C1 segment of cervical spinal cord (tissue), 14 donors: ENCODE measurements at places on chromosomes 12 and 14.

- no peak for DNase-seq
Measured at GRCh38 chr12:68094645-68095395, 64.7 kb downstream of the IFNG start.

DNA sequence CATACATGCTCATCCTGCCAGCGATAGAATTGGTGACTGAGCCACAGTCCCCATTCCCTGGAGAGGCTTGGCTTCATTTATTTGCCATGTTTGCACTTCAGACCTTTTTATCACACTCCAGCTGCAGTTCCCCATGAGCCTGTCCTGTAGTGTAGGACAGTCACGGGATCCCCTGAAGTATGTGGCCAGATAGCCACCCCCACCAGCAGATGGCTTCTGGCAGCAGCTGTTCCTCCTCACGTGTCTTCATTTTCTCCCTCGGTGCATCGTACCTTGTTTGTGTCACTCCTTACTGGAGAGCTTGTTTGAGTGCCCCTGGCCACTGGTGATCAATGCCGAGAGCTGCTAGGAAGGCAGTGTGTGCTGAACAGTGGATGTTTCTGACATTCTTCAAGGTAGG, 40.2 kb downstream of the UBE3B start:
- no peak for DNase-seq

DNA sequence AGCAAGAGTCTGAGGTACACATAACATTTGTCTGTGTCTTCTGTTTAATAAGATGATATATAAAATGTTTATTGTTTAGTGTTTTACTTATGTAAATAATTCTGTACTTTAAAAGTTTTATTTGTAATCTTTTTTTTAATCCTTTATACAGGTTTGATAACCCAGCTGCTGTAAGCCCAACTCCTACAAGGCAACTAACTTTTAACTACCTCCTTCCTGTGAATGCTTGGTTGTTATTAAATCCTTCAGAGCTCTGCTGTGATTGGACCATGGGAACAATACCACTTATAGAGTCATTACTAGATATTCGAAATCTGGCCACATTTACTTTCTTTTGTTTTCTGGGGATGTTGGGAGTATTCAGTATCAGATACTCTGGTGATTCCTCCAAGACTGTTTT, 24.1 kb downstream of the TMTC3 start:
- no peak for DNase-seq

DNA sequence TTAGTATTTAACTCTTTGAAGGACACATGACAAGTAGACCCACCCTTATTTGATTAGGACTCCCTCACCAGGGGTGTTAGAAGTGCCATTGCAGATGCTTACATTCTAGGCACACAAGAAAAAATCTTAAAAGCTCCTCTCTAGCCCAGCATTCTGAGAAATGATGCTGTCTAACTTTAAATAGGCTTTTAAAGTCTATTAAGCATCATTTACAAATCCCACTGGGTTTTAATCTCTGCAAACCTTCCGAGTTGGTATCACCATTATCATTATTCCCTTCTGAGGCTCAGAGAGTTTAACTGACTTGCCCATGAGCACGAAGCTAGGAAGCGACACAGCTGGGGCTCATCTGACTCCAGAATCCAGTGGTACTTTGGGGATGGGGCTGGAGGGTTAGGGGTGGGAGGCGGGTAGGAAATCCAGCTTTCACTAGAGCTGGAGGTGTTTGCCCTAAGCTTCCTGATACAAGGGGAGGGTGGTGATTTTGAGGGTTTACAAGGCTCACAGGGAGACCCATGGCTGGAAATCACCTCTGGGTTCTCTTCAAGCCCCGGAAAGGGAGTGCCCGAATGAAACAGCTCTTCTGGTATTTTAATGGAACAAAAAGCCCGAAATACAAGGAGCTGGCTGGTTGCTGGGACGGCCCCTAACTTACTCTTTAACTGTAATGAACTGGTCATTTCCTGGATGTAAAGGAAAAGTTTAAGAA, 109.2 kb upstream of the FUT8 start:
- no peak for DNase-seq

DNA sequence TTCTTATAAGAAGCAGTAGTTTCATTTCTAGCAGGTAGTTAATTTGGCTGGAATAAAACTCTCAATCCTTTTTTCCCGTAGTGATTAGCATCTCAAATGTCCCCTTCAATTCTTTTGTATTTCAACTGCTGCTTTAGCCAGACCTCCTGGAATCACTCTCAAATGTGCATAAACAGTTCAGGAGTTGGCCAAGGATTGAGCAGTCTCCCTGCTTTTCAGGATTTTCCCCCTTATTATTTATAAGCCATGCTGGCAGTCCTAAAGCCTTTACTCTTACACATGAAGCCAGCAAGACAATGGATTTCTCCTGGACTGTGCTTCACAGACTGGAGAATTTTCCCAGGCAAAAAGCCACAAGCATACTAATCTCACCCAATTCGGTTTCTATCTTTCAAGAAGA, 950.1 kb downstream of the VRK1 start:
- no peak for DNase-seq

- DNase-seq = no peak
Measured at GRCh38 chr14:29648045-29648444, 279.6 kb downstream of the PRKD1 start.

GRCh38 chr12:41919526-41920261, 225.0 kb downstream of the GXYLT1 start:
- no peak for DNase-seq

DNA sequence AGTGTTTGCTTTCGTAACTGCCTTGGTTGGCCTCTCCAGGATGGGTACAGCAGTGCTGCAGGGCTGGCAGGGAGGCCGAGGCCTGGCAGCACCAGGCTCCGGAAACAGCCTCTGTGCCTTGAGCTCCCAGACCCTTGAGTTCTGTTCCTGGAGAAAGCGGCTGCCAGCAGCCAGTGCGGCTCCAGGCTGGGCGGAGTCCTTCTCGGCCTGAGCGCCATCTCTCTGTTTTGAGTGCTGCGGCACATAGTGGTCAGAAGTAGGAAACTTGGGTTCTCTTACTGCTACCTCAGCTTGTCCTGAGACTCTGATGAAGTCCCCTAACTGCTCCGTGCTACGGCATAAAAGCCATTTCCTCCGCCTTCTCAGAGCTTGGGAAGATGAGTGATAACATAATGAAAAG, 65.9 kb downstream of the KCNA1 start:
- no peak for DNase-seq
